Iris pigment epithelial cell (primary cell): ENCODE measurements at places on chromosomes 7 and 10.

DNA sequence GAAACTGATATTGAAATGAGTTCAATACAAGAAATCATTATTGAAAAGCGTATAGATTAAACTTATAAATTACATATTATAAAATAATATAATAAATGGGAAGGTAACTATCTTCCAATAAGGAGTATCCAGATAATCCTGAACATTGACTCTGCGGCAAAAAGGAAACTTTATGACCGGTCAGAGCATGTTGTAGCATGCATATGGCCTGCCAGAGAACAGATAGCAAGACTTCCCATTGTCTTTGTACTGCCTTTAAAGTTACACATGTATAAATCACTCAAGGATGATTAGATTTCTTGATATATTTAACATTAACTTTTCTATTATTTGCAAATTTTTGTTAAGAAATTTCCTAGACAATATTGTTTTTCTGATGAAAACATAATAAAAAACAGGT, 56.2 kb upstream of the ETV1 start:
- DNase-seq = no peak

GRCh38 chr7:369476-370258, 79.7 kb downstream of the FOXL3 start:
- DNase-seq = no peak

- no peak for DNase-seq
Observed at GRCh38 chr10:62336404-62336803, 37.8 kb upstream of the ZNF365 start.

DNA sequence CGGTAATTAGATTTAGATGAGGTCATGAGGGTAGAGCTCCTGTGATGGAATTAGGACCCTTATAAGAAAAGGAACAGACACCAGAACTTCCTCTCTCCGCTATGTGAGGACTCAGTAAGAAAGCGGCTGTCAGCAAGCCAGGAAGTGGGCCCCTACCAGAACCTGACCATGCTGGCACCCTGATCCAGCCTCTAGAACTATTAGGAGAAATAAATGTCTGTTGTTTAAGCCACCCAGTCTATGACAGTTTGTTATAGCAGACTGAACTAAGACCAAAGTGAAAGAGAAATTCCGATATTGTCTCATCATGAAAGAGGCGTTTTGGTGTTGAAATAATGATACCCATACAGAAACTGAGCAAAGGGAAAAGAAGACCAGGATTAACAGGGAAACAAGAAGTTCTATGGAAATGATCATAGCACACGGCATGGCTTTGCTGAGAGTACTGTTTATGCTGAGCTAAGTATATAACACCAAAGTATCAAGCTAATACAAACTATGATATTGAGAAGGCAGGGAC, 9.2 kb downstream of the CLEC2L start:
- DNase-seq = no peak

GRCh38 chr10:109956454-109957091, 33.3 kb upstream of the XPNPEP1 start:
- peak; percentile 57 for DNase-seq

DNA sequence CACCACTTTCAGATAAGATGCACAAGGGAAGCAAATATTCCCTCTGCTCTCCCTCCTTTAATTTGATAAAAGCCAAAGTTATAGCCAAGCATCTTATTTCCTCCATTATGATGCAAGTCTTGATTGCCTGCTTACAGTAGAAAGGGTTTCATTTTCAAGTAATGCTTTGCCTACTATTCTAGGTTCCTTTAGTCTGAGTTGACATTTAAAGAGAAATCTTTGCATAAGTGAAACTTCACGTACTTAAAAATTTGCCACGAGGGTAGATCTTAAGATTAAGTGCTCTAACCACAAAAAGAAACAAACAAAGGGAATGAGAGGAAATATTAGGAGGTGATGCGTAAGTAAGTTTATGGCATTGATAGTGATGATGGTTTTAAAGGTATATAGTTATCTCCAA, 78.1 kb upstream of the VWDE start:
- peak; percentile 26 for DNase-seq

DNA sequence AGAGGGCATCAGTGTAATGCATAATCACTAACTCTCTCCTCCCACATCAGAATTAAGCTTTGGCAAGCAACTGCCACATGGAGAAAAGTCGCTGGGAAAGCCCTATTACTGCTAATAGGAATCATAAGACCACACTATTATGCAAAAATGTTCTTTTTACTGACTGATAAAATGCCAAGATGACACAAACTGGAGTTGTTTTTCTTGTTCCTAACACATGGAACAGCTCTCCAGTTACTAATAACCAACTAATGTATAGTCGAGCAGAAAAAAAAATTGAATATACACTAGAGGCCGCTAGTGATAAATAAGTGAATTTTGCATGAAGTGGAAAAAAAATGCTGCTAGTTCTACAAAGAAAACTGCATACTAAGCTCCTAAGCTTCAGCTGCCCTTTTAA, 165.6 kb downstream of the TPK1 start:
- DNase-seq = peak; percentile 23

DNA sequence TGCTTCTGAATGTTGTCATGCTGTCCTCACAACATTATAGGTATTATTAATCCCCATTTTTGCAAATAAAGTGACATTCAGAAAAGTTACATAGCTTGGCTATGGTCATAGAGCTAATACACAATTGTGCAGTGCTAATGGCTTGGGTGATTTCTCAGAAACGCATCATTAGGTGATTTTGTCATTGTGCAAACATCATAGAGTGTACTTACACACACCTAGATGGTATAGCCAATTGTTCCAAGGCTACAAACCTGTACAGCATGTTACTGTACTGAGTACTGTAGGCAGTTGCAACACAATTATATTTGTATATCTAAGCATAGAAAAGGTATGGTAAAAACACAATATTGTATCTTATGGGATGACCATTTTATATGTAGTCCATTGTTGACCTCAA, 91.0 kb downstream of the BTAF1 start:
- no peak for DNase-seq

GRCh38 chr10:6769704-6770417, 189.8 kb upstream of the PRKCQ start:
- no peak for DNase-seq

DNA sequence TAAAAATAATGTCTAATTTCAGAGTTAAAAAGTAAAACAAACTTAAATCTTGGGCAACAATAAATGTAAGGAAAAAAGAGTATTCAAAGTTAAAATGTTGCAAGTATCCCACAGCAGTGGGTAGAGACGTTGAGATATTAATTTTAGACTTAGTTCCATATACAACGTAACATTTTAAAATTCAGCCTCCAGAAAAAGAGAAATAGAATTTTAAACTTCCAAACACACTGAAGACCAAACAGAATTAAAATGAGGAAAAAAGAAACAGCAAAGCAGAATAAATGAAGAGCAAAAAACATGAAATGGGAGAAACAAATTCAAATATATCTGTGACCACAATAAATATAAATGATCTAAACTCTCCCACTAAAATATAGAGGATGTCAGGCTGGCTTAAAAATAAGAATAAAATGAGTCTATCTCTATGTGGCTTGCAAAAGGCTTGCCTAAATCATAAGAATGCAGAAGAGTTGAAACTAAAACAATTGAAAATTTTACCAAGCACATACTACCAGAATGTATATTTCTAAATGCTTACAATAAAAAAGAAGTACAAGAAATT, 46.0 kb upstream of the EGFR start:
- no peak for DNase-seq

GRCh38 chr7:136687693-136688322, 180.6 kb upstream of the CHRM2 start:
- peak; percentile 46 for DNase-seq

DNA sequence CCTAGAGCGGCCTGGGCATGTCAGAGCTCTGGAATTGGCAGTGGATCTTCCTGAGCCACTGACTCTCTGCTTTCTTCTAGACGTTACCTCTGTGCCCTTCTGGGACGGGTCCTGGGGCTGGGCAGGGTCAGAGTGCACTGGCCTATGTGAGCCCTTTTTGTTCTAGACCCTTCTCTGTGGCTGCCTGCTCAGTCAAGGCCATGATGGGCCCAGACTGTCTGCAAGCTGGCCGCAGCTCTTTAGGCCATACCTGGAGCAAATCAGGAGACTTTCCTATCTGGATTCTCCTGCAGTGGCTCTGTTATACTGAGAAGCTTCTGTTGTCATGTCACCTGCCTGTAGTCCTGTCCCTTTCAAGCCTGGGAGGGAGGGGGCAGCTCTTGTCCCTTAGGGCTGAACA, 70.1 kb downstream of the ADCY1 start:
- no peak for DNase-seq

- DNase-seq = peak; percentile 53
Observed at GRCh38 chr10:29131952-29132547, 156.8 kb upstream of the LYZL1 start.

DNA sequence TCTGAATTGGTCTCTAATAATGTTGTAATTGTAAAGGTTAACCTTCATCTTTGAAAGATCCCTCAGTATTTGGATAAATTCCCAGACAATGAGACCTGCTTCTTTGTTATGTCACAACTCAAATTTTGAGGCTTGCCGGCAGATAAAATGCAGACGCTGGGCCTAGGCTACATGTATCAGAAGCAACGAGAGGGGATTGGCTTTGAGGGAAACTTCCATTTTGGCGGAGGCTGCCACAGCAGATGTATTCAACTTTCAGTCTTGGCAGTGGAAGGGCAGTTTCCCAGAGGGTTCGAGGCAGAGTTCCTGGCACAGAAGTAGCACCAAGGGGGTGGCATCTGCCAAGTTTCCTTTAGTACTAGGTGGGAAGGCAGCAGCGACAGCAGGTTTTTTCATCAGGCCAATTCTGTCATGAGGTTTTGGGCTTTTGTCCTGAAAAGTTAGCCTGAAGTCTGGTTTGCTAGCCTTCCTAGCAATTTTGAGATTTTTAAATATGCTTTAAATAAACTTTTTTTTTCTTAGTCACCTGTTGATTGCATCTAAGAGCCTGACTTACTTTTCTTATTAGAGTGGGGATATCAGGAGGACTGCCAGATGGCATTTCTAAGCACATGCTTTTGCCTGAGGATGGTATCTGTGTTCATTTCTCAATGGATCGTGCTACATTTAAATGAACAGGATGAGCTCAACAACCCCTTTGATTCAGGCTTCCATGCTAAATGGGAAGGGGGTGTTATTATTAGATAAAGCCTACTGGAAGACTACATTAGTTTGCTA, 89.5 kb upstream of the FAM3C start:
- DNase-seq = no peak

GRCh38 chr7:156533420-156533819, 107.2 kb upstream of the RNF32 start:
- no peak for DNase-seq

- peak; percentile 60 for DNase-seq
Observed at GRCh38 chr7:144780071-144780608, 55.7 kb downstream of the TPK1 start.

- peak; percentile 25 for DNase-seq
Observed at GRCh38 chr7:35430547-35431153, 176.8 kb upstream of the TBX20 start.

- DNase-seq = peak; percentile 70
Observed at GRCh38 chr10:84256510-84257342, 11.9 kb downstream of the RGR start.

GRCh38 chr7:77797734-77798393, 370 bp downstream of the TMEM60 start:
- DNase-seq = peak; percentile 36

DNA sequence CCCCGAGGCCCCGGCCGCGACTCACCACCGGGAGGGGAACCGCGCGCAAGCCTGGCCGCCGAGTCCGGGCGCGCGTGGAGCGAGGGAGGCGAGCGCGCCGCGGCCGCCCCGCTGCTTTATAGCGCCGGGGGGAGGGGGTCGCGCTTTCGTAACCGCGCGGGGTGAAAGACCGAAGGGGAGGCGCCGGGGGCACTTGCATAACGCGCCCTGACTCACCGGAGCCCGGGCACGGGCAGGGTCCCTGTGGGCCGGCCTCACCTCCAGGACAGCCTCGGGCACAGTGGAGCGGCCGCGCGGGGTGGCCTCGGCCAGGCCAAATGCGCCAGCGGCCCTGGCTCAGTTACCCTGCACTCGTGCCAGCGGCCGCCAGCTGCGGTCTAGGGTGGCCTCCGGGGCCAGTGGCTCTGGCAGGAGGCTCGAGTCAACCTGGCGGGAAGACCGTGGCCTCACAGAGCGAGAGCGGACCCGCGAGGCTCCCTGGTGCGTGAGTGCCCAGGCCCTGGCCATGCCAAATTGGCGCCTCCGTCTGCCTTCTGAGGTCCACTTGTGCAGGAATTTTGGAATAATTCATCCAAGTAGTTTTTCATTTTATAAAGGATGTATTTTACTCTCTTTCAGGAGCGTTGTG, at the start of gene RBP4:
TSS of gene RBP4 (minus strand) at position 90 of the 628 bp plus-strand sequence. CDS start 207 bp downstream, outside the sequence.
- DNase-seq = no peak

GRCh38 chr10:101774589-101775272, 1.2 kb downstream of the FGF8 start:
- no peak for DNase-seq

DNA sequence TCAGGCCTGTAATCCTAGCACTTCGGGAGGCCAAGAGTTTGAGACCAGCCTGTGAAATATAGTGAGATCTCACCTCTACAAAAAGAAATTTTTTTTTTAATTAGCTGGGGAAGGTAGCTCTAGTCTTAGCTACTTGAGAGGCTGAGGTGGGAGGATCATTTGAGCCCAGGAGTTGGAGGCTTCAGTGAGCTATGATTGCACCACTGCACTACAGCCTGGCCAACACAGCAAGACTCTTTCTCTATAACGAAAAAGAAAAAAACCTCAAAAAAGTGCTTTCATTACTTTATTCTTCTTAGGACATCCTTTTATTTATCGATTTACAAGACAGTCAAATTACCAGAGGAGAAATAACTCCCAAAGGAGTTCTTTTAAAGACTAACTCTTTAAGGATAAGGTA, 49.4 kb upstream of the EXOC4 start:
- no peak for DNase-seq

GRCh38 chr7:12322903-12323300, 80.8 kb downstream of the VWDE start:
- no peak for DNase-seq

DNA sequence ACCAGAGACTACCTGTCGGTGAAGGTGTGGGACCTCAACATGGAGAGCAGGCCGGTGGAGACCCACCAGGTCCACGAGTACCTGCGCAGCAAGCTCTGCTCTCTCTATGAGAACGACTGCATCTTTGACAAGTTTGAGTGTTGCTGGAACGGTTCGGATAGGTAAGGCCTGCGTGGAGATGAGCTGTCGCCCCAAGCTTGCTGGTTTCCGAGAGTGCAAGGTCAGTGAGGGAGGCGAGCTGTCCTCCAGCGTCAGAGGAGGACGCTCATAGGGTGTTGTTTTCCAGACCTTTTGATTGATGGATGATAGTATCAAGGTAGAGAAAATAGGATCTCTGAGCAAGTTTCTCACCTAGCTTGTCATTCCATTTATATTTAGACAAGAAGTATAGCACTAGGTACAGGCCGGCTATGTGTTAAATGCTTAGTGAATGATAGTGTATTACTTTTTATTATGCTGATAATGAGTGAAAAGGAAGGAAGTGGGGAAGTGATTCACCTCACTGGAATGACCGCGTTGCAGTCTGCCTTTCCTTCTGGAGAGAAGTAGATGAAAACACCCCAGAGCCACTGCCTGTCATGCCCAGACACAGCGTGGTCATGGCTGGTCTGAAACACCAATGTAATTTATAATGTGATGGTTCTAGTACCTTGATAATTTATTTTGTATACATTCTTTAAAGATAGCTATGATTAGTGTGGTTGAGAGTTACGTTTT, 33.9 kb downstream of the BNIP3 start:
- DNase-seq = peak; percentile 87
